Activated effector memory CD4-positive, alpha-beta T cell treated with Interleukin-2 at 50 U/mL for 16 hours (primary cell): ENCODE measurements at places on chromosomes 1 and 21.

DNA sequence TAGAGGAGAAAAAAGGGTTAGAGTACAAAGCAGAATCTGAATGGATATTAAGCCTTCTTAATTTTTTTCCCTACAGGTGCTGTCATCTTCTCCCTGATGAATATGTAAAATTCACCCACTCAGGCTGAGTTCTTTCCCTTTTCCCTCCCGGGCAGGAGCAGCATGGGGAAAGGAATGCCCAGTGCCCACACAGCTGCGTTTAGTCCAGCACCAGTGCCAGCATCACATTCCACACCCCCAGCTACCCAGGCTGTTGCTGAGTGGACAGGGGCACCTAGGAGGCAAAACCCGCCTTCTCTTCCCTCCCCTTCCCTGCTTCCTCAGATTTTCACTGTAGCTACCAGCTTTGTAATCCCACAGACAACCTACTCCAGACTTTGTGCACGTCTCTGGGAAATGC lies 3.4 kb upstream of the CADM3 start:
- DNase-seq, result no peak

GRCh38 chr21:43196826-43197225 lies 28.0 kb downstream of the CRYAA start:
- DNase-seq, result no peak

DNA sequence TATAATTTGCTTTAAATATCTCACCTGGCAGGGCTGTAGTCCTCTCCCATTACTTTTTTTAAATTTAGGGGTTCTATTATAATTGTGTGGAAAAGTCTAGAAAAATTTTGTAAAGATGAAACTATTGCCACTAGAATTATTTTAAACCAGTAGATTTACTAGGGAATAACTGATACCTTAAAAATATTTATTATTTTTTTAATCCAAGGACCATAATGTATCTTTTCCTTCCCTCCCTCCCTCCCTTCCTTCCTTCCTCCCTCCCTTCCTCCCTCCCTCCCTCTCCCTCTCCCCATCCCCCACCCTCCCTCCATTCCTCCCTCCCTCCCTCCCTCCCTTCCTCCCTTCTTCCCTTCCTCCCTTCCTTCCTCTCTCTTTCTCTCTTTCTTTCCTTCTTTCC lies 90.5 kb downstream of the DNM3 start:
- no peak for DNase-seq

- DNase-seq, result no peak
These were observed 383.9 kb downstream of the PTBP2 start for GRCh38 chr1:97105531-97105930.

GRCh38 chr1:216183454-216183853 lies 239.8 kb downstream of the USH2A start:
- no peak for DNase-seq

- no peak for DNase-seq
These were observed 16.0 kb upstream of the ID3 start for GRCh38 chr1:23575226-23575810.

DNA sequence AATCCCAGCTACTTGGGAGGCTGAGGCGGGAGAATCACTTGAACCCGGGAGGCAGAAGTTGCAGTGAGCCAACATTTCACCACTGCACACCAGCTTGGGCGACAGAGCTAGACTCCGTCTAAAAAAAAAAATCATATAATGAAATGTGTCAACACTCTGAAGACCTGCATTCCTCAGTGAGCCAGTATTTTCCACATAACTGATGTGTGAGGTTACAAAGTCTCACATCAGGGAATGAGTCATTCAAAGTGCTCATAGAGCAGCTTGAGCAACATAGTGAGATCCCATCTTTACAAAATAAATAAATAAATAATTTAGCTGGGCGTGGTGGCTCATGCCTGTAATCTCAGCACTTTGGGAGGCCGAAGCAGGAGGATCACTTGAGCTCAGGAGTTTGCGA lies 65.5 kb downstream of the CASZ1 start:
- DNase-seq, result no peak

DNA sequence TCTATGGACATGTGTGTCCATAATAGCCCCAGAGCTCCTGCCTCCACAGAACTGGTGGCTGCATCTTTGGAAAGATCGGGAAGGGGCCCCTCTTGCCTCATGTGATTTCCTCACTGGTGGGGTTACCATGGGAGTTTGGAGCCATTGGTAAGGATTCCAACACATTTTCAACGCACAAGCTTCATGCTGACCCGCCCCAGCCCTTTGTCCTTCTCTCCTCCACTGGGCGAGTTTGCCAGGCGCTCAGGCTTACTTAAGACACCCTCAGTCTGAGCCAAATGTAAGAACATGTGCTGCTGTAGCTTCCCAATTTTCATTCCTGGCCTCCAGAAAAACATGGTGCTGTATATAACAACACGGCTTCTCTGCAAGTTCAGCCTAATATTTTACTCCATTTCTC lies 72.4 kb downstream of the ATP5PO start:
- DNase-seq, result no peak

GRCh38 chr1:71074681-71075080 lies 6.2 kb downstream of the ZRANB2 start:
- no peak for DNase-seq

DNA sequence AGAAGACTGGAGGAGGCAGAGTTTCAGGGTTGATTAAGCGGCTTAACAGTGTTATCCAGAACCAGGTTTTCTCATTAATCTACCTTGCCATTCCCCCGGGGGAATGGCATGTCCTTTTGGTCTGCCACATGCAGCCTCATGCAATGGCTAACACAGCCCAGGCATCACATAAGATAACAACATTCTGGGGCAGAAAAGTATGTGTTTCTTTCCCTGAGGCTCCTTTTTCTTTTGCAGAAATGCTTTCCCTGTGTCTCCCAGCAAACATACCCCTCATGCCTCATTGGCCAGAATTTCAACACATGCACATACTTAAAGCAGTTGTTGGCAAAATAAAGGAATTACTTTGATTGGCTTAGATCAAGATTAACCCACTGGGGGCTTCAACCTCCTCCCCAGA lies 98.6 kb downstream of the OMA1 start:
- no peak for DNase-seq

- DNase-seq, result no peak
These were observed 4.5 kb downstream of the DESI2 start for GRCh38 chr1:244657421-244657820.

DNA sequence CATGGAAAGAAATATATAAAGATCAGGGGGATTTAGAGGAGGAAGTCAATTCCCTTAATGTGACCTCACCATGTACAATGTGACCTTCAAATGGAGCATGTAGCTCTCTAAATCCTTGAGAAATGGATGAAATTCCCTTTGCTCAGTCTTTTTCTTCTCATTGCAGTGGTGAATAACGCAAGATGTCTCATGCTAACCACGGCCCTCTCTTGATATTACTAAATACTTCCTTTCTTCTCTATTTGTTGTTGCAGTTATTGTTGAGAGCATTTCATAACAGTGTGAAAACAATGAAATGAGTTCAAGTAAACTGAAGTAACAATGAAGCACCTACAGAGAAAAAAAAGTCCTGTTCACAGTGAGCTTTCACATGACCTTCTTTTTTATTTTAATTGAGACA lies 55.6 kb downstream of the ZNF281 start:
- no peak for DNase-seq

GRCh38 chr1:153324912-153325311 lies 12.2 kb upstream of the PGLYRP3 start:
- no peak for DNase-seq

- DNase-seq, result no peak
These were observed 9.3 kb upstream of the ARHGAP29 start for GRCh38 chr1:94246692-94247137.

GRCh38 chr1:154589780-154590179 lies 18.2 kb downstream of the ADAR start:
- DNase-seq, result no peak

DNA sequence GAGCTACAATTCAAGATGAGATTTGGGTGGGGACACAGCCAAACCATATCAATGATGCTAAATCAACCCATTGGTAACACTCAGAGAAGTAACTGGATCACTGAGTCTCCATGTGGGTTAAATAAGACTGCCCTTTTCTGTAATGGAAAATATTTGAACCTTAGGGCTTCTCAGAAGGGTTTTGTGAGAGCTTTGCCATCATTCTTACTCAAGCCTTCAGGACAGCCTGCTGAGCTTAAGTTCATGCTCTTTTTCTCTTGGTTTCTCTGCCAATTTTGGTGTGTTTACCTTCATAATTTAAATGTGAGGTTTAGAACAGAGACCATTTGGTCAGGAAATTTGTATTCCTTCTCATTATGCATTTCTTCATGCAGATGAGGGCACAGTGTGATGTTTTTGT lies 74.7 kb downstream of the DISC1 start:
- no peak for DNase-seq

GRCh38 chr1:77673716-77674355 lies 8.6 kb downstream of the ZZZ3 start:
- DNase-seq, result no peak

GRCh38 chr1:115340879-115341278 lies 2.8 kb upstream of the NGF start:
- no peak for DNase-seq

- DNase-seq, result no peak
These were observed 18.2 kb upstream of the RC3H1 start for GRCh38 chr1:174040387-174040786.

GRCh38 chr21:41763996-41764395 lies 2.9 kb downstream of the RIPK4 start:
- no peak for DNase-seq

DNA sequence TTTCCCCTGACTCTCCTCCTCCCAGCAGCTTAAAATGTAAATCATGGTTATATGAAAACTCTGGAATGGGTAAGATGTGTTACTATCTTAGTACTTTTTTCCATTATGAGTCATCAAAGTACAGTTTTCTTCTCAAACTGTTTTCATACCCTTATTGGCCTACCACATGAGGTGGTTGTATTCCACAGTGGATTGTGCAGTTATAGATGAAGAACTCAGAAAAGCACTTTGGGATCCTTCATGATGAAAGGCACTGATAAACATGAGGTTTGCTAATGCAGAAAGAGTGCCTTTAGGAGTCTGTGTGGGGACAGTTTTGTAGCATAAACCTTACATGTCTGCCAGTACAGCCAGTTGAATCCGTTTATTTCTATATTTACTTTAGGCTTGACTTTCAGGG lies 32.0 kb upstream of the MYOCOS start:
- no peak for DNase-seq

GRCh38 chr1:22662318-22662717 lies 9.3 kb downstream of the C1QB start:
- DNase-seq, result no peak

DNA sequence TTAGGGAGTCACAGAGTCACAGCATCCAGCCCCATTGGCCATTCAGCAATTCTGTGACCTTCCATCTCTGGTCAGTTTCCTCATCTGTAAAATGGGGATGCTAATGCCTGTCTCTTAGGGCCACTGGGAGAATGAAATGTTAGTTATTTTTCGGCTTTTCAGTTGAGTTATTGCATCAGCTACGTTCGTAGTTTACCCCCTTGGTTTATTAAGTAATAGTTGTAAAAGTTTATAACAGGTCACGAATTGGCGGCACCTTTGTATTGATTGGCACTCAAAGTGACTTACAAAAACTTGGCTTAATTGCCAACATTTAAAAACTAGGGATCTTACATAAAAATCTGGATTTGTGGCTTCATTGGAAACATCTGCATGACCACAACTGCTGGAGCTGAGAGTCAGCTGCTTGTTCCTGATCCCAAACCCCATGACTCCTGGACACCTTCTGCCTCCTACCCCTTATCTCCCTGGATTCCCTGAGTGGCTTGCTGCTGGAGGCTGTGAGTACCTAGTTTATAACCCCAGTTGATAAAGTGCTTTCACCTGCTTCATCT lies 23.0 kb upstream of the SLC1A7 start:
- no peak for DNase-seq

GRCh38 chr1:154846565-154847442 lies 23.3 kb downstream of the KCNN3 start:
- DNase-seq, result no peak

DNA sequence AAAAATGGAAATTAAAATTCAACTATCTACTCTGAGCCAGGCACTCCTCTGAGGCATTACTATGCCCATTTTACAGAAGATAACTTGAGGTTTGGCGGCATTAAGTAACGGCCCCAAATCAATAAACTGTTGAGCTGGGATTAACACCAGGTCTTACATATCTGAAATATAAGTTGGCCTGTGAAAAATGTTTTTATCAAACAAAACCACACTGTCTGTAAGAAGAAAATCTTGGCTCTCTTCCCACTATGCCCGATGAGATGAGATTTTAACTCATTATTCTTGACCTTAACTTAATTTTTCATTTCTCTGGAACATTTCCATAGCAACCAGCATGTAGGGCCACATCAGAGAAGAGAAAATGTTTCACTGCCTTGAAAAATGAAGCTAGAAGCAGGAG lies 21.8 kb downstream of the RC3H1 start:
- DNase-seq, result no peak

GRCh38 chr1:103371234-103371633 lies 154.3 kb upstream of the RNPC3 start:
- no peak for DNase-seq

- no peak for DNase-seq
These were observed 659.0 kb downstream of the LTN1 start for GRCh38 chr21:28333578-28334075.

DNA sequence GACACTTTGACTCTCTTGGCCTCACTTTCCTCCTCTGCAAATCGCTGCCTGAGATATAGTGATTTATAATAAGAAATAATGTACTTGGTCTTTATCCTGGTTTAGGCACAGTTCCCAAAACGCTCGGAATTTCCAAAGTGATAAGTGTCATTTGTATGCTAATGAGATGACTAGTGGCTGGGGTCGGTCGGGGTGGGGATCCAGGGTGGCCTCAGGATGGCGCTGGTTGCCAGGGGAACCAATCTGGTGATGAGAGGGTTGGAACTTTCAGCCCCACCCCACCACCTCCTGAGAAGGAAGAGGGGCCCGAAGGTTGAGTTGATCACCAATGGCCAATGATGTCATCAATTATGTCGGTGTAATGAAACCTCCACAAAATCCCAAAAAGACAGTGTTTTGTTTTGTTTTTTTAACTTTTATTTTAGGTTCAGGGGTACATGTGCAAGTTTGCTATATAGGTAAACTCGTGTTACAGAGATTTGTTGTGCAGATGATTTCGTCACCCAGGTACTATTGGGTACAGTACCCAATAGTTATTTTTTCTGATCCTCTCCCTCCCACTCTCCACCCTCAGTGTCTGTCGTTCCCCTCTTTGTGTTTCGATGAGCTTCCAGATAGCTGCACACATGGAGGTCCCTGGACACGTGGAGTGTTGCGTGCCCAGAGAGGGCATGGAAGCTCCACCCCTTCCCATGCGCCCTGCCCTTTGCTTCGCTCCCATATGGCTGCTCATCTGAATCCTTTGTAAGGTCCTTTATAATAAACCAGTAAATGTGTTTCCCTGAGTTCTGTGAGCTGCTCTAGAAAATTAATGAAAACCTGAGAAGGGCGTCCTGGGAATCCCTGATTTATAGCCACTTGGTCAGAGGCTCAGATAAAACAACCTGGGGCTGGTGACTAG lies 97.2 kb downstream of the KCNN3 start:
- no peak for DNase-seq

DNA sequence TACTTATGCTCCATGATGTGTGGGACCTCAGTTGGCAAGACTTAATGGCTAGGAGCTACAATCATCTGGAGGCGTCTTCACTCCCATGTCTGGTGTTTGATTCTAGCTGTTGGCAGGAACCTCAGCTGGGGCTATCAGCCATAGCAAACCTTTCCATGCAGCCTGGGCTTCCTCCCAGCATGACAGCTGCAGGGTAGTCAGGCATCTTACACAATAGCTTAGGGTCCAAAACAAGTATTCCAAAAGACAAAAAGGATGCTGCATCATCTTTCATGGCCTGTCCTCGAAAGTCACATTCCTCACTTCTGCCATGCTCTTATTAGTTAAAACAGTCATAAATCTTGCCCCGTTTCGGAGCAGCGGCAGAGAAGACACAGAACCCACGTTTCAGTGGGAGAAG lies 90.9 kb downstream of the LRRC8C start:
- no peak for DNase-seq
